ENCODE measurements at places on chromosomes 3 and 15.

- DNase-seq, result no peak
These were observed 392.6 kb upstream of the TPM1 start for GRCh38 chr15:62649793-62650420.

DNA sequence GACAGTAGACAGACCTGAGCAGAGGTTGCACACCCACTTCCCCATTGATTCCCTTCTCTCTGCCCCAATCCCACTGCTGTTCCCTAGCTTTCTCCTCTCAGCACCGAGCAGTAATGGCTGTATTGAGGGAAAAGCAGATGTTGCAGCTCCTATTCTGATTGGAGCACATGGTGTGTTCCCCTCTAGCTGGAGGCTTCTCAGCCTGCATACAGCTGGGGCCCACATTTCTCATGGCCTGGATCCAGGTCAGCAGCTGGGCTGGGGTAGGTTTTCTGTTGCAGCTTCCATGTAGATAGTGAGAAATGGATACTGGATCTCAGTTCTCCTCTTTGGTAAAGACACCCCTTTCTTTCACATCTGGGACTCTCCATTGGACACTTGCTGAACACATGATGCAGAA is 50.1 kb downstream of the RYR3 start:
- DNase-seq, result no peak

GRCh38 chr3:56610669-56611335 is 53.8 kb downstream of the CCDC66 start:
- DNase-seq, result no peak

DNA sequence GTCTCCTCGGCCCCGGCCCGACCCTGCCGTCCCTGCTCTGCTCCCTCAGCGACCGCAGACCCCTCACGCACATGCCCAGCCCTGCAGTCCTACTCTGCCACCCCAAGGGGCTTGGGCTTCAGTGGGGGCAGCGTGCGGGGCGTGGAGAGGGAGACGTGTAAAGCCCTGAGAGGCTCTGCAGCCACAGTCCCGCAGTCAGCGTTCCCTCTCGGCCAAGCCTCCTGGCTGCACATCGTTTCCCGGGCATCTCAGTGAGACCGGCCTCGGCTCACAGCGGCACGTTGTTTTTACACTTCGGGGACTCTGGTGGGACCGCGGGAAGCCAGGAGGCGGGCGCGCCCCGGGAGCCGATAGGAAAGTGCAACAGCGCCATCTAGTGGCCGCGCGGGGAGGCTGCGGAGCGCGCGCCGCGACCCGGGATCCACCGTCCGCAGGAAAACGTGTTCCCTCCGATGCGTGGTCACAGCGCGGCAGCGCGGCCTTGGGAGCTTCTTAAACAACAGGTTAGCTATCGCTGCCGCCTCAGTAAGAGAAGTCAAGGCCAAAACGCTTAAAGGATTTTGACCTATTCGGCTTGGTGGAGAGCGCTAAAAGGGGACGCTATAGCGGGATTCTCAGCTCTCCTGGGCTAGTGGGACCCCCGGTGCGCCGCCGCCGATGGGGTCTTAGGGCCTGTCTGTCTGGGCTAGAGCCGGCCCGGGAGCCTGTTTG is 226.8 kb upstream of the IGF1R start:
- peak; percentile 51 for DNase-seq

GRCh38 chr3:180062771-180063170 is 26.0 kb upstream of the PEX5L start:
- no peak for DNase-seq

GRCh38 chr15:57158589-57158988 is 217.7 kb upstream of the CGNL1 start:
- DNase-seq, result peak; percentile 22

DNA sequence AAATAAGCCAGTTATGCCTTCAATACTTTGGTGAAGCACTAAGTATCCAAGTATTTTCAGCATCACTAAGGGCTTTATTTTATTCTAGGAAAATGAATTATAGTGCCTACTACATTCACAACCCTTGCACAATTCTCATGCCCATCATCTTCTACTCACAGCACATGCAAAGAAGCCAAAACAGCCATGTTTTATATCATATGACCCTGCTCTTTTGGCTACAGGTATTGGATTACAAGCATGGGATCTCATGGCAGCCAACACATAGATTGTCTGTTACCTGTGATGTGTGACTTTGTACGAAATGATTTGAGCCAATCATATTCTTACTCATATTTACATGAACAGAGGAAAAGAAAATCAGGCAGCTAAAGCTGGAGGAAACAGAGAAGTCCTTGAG is 38.6 kb downstream of the STT3B start:
- DNase-seq, result no peak

DNA sequence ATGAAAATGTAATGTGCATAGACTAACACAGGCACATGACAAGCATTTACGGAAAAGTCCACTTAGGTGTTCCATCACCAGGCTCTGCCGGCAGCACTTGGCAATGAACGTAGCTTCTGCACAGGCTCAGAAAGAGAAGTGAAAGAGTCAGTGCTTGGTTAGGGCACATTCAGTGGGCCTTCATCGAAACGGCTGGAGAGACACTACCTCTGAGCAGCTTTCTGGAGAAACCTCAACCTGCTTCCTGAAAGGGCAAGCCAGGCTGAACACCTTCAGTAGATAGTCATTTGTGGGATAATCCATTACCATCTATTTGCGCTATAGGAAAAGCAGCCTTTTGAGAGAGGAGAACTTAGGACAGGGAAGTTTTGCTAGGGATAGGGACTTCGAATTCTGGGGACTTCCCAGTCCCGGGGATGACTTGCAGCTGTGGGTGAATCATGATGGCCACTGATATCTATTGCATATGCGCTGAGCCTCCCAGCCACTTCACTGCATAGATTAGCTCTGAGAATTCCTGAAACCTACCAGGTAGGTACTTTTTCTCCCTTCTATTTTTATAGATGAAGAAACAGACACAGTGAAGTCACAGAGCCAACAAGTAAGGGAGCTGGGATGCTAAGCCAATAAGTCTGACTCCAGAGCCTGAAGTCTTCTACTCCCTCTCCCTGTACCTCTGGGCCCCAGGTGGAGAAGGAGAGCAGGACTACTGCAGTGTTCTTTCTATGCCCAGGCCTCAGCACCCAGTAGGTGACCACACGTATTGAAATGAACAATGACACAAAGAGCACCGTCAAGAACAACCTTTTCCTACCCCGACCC is 4.2 kb upstream of the SH2D7 start:
- DNase-seq, result no peak

- no peak for DNase-seq
These were observed 18.5 kb downstream of the NT5DC2 start for GRCh38 chr3:52515192-52515591.

- DNase-seq, result no peak
These were observed 244.2 kb downstream of the TLE3 start for GRCh38 chr15:69853544-69853951.

- DNase-seq, result no peak
These were observed 580 bp upstream of the FXR1 start for GRCh38 chr3:180911876-180912303.

- DNase-seq, result no peak
These were observed 21.0 kb upstream of the CHMP2B start for GRCh38 chr3:87206070-87206469.

GRCh38 chr3:6785726-6786125 is 75.2 kb upstream of the GRM7 start:
- no peak for DNase-seq

- no peak for DNase-seq
These were observed 6.8 kb downstream of the LTK start for GRCh38 chr15:41506796-41507341.

DNA sequence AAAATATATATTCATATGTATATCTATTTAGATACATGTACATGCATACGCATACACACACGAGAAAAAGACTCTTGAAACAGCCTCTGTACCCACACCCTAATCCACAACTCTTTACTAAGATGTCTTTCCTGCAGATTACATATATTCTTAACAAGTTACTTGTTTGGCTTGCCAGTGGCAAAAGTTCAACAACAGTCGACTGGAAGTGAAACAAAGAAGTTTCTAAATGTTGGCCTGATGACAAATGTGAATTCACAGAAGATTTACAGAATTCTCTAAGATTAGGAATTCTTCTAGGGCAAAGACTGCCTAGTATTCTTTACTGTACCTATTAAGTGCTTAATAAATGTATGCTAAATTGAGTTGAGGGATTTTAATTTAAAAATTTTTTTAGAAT is 116.8 kb downstream of the CDIN1 start:
- no peak for DNase-seq

GRCh38 chr15:68405378-68406250 is 26.3 kb downstream of the ITGA11 start:
- DNase-seq, result no peak

- DNase-seq, result no peak
These were observed 137.4 kb upstream of the SGO1 start for GRCh38 chr3:20323307-20323927.

DNA sequence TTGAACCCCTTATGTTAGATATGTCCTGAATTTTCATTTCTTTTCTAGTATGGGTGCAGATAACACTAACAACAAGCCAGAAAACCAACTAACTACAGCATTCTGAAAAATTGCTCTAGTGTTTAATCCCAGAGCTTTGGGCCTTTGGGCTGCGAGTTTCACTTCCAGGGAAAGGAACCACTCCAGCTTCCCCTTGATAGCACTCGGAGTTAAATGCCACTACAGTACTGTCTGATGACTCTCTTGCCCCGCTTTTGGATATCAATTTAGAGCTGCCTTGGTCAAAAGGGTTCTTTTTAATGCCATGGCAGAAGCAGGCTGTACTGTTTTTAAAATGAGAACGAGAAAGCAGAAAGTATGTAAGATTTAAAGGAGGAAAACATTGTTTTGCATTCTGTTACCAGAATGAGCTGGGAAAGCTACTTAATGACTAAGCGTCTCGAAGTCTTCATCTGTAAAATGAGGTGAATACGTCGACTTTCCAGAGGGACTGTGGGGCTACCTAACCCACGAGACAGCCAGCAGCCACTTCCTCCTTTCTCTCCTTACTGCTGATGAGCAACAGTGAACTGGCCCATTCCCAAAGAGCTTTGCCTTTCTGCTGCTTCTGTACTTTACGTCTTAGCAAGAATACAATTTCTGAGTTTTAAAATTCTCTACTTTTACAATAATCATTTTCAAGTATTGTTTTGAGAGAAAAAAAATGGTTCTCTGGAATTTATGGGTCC is 299.3 kb upstream of the LYSMD4 start:
- DNase-seq, result no peak

DNA sequence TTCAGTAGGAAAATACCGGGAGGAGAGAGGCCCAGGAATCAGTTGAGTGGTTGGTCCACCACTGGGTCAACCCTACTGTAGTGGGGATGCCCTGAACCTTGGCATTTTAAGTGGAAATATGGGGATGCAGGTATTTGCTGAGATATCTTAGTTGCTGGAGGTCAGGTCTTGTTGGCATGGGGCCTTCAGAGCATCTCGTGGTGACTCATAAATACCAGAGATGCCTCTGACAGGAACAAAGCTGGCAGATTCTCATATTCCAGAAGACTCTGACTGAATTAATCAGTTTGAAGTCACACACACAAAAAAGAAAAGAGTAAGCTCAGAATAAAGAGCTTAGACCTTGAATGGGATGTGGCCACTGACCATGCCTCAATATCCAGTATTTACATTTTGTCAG is 91.6 kb downstream of the CACNA2D3 start:
- DNase-seq, result no peak

DNA sequence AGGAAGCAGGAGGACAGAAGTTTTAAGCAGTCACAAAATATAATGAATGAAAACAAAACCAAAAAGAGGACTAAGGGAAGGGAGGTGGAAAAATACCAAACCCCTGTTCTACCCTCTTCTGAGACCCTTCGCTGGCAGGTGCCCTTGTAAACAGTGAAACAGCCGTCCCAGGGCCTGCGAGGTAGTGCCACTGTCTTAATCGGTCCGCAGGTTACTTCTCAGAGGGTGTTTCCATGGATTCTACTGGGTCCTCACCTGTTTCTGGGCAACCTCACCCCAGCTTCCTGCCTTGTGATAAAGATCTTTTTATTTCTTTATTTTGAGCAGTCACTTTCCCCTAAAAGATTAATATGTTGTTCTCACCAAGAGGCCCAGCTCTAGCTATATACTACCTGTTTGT is 65.3 kb downstream of the SLC30A4 start:
- no peak for DNase-seq

GRCh38 chr15:63136742-63137141 is 15.1 kb downstream of the LACTB start:
- no peak for DNase-seq

- DNase-seq, result no peak
These were observed 41.9 kb upstream of the KCNMB2 start for GRCh38 chr3:178494386-178494785.

DNA sequence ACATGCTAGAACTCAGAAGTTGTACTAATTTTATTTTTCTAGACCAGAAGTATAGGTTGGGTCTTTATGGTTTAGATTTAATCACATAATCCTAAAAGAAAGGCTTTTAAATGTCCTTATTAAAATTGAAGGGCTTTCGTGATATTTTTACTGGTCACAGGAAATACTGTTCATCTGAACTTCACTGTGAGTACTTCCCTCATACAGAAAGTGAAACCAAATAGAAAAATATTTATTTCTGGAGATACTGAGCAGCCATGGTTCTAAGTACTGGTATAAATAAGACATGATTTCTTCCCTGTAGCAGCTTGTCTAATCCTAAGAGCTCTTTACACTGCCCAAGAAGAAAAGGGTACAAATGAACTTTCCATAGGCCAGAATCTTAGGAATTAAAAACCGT is 2.0 kb downstream of the SNRK start:
- DNase-seq, result no peak

DNA sequence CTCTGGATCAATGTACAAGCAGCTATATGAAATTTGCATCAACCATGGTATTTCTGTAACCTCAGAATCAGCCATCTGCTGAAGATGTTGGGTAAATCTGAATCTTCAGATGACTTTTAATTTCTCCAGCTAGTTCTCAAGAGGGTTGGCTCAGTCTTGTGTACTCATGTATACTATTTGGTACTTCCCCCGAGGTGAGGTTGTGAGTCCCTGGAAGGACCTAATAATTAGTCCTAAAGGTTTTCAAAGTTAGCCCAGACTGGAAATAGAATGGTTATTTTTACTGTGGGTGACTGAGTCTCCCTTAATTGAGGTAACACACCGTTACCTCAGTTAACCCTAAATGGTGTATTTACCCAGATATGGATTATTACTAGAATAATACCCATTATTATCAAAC is 104.3 kb upstream of the THSD4 start:
- no peak for DNase-seq

DNA sequence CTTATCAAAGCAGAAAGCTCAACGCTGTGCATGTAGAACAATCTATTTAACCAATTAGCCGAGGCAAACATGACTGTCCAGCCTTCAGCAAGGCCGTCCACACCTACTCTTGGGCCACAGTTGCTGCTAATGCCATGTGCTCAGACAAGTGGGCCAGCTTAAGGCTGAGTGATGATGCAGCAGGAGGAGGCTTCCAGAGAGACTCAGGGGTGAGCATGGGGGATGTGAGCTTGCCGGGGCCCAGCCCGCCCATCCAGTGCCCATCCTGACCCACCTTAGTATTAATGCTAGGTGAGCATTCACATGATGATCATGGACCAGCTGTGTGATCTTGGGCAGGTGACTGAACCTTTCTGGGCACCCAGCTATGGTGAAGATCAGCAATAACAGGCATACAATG is 150.1 kb downstream of the TPRA1 start:
- DNase-seq, result no peak

All from COR-L47 (cell line).